ENCODE measurements at places on chromosomes 4 and X.

DNA sequence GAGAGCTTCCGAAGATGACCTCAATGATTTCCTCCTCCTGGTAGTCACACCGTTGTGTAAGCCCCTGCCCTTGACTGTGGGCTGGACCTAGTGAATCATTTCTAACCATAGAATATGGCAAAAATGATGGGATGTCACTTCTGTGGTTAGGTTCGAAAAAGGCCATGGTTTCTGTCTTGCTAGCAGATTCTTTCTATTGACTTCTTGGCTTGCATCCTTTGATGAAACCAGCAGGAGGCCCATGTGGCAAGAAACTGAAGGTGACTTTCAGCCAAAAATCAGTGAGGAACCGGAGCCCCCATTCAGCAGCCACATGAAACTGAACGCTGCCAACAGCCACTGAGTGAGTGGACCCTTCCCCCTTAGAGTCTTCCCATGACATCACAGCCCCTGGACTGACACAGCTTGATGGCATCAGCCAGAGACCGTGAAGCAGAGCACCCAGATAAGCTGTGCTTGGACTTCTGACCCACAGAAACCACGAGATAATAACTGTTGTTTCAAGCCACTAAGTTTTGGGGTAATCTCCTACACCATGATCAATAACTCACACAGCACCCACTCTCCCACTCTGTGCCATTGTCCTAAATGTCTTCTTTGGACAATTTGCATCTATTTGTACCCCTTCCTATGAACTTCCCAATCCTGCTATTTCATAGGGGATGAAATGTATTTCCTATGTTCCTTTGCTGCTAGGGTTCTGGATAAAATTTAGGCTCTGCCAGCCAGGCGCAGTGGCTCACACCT lies 148.0 kb upstream of the STX18 start:
- DNase-seq: no peak
- no peaks in the 10 kb centered on the region for H3K27me3 ChIP-seq
- H3K36me3 ChIP-seq: no peaks in the 10 kb centered on the region
- H3K27ac ChIP-seq: no peak overlapping the region

GRCh38 chr4:55318175-55319129 lies 27.6 kb upstream of the SRD5A3 start:
- no peaks in the 10 kb centered on the region for H3K27me3 ChIP-seq
- no peak overlapping the region for H3K4me3 ChIP-seq
- H3K27ac ChIP-seq: no peak overlapping the region
- DNase-seq: no peak
- H3K4me1 ChIP-seq: no peaks in the 10 kb centered on the region

- DNase-seq: no peak
- H3K27ac ChIP-seq: no peak overlapping the region
- no peaks in the 10 kb centered on the region for H3K4me1 ChIP-seq
- H3K36me3 ChIP-seq: no peaks in the 10 kb centered on the region
- H3K27me3 ChIP-seq: no peaks in the 10 kb centered on the region
Observed at GRCh38 chrX:77953302-77953701, 16.1 kb downstream of the PGAM4 start.

DNA sequence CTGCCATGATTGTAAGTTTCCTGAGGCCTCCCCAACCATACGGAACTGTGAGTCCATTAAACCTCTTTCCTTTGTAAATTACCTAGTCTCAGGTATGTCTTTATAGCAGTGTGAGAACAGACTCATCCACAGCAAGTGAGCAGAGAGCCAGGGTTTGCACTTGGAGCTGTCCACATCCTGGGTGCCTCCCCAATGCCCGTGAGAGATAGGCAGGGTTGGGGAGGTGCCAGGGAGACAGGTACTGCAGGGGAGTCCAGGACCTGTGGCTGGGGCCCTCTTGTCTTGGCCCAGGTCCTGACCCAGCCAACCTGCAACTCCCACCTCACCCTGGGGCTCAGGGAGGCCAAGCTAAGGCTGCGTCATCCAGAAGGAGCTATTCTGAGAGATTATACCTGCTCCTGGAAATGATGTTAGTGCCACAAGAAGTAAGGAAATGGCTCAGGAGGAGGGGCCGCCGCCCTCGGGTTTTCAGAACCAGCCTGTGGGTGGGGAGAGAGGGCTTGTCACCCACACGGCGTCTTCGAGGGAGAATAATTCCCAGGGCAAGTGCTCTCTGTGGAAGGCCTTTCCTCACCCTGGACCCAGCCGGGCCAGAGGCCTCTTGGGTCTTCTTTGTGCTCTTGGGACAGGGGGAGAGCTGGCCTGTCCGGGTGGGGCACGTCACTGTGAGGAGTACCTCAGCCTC lies 66.5 kb downstream of the ADRA2C start:
- no peaks in the 10 kb centered on the region for H3K27me3 ChIP-seq
- DNase-seq: no peak
- no peaks in the 10 kb centered on the region for H3K36me3 ChIP-seq
- no peak overlapping the region for H3K27ac ChIP-seq

DNA sequence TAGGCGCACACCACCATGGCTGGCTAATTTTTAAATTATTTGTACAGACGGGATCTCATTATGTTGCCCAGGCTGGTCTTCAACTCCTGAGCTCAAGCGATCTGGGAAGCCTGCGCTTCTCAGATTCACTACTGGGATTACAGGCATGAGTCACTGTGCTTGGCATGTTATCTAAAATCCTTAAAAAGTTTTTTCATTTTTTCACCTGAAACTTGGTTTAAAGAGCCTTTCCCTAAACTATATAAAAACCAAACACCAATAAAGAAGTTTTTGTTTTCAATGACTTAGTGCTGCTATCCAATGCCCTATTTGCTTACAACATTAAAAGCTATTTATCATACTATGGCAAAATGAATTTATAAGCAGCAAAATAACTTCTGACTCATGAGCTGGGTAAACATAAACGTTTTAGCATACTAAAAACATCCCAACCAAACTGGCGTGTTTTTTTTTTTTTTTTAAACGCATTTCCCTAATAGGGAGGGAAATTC lies 127.8 kb downstream of the UBE2K start:
- H3K27ac ChIP-seq: no peak overlapping the region
- no peak overlapping the region for H3K4me3 ChIP-seq
- peaks cover 36% of the 10 kb centered on the region for H3K36me3 ChIP-seq
- no peaks in the 10 kb centered on the region for H3K27me3 ChIP-seq

GRCh38 chr4:140116442-140117104 lies 37.4 kb downstream of the MAML3 start:
- DNase-seq: no peak
- H3K27ac ChIP-seq: no peak overlapping the region
- H3K4me3 ChIP-seq: no peak overlapping the region
- H3K4me1 ChIP-seq: no peaks in the 10 kb centered on the region
- H3K27me3 ChIP-seq: no peaks in the 10 kb centered on the region
- H3K36me3 ChIP-seq: no peaks in the 10 kb centered on the region

GRCh38 chr4:122710434-122711308 lies 21.8 kb upstream of the BBS12 start:
- no peak overlapping the region for H3K27ac ChIP-seq
- no peak overlapping the region for H3K4me3 ChIP-seq
- H3K27me3 ChIP-seq: no peaks in the 10 kb centered on the region
- no peaks in the 10 kb centered on the region for H3K36me3 ChIP-seq

DNA sequence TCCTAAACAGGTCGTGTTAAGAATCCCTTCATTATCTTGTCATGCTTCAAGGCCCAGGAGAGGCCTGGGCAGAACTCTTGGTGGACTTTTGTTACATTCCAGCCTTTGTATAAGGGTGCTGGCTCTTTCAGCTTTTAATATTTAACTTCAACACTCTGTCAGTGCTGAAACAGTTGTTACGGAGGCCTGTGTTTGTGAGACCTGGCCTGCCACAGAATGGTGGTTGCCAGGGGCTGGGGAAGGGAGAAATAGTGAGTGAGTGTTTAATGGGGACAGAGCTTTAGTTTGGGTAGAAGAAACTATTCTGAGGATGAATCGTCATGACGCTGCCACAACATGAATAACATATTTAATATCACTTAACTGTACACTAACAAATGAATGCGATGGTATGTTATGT lies 1027.6 kb upstream of the PRKX start:
- no peaks in the 10 kb centered on the region for H3K4me1 ChIP-seq
- H3K4me3 ChIP-seq: no peak overlapping the region
- H3K27ac ChIP-seq: no peak overlapping the region

GRCh38 chr4:85968945-85969819 lies 390.7 kb downstream of the MAPK10 start:
- H3K4me3 ChIP-seq: no peak overlapping the region
- DNase-seq: no peak
- no peaks in the 10 kb centered on the region for H3K27me3 ChIP-seq
- no peaks in the 10 kb centered on the region for H3K36me3 ChIP-seq
- no peak overlapping the region for H3K27ac ChIP-seq
- no peaks in the 10 kb centered on the region for H3K4me1 ChIP-seq

- no peaks in the 10 kb centered on the region for H3K4me1 ChIP-seq
- no peaks in the 10 kb centered on the region for H3K36me3 ChIP-seq
- no peak for DNase-seq
- no peak overlapping the region for H3K4me3 ChIP-seq
Observed at GRCh38 chr4:54897590-54897989, 227.8 kb downstream of the KDR start.

GRCh38 chr4:90171491-90171890 lies 44.3 kb downstream of the CCSER1 start:
- no peak for DNase-seq
- H3K27ac ChIP-seq: no peak overlapping the region
- no peaks in the 10 kb centered on the region for H3K27me3 ChIP-seq
- H3K4me1 ChIP-seq: no peaks in the 10 kb centered on the region
- no peak overlapping the region for H3K4me3 ChIP-seq
- H3K36me3 ChIP-seq: no peaks in the 10 kb centered on the region

DNA sequence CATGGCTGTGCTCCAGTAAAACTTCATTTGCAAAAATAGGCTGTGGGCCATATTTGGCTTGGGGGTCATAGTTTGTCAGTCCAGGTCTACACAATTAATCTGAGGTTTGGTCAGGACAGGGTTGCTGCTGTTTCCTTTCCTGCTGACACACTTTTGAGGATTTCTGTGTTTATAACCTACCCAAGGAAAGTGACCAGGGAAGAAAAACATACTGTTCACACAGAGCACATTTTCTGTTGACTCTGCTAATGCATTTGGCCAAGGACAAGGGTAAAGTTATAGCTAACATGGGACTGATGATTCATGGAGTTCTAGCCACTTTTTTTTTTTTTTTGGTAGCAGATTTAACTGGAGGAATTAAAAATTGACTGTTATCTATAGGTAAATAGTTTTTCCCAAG lies 43.9 kb upstream of the GEMIN8 start:
- H3K4me3 ChIP-seq: no peak overlapping the region
- no peak overlapping the region for H3K27ac ChIP-seq
- no peaks in the 10 kb centered on the region for H3K27me3 ChIP-seq
- no peak for DNase-seq
- no peaks in the 10 kb centered on the region for H3K4me1 ChIP-seq
- no peaks in the 10 kb centered on the region for H3K36me3 ChIP-seq

DNA sequence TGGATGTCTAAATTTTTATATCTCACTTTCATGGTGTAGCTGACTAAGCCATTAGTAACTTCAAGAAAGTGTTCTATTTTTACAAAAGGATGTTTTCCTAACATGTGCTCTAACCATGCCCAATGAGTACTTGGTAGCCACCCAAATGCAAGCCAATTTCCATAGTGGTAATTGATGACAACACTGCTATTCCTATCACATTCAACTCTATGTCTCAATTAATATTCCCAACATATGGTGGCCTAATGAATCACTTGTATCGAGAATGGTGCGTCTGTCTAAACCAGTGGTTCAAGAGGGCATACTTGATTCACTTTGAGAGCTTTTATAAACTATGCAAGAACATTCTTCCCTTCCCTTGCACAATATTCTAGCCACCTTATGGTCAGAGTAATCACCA lies 112.9 kb upstream of the GPRIN3 start:
- no peaks in the 10 kb centered on the region for H3K27me3 ChIP-seq
- H3K4me3 ChIP-seq: no peak overlapping the region
- H3K36me3 ChIP-seq: no peaks in the 10 kb centered on the region
- no peak for DNase-seq
- no peak overlapping the region for H3K27ac ChIP-seq

GRCh38 chr4:109730619-109731545 lies 1.0 kb upstream of the PLA2G12A start:
- DNase-seq: no peak
- no peaks in the 10 kb centered on the region for H3K36me3 ChIP-seq
- H3K4me1 ChIP-seq: peaks cover 9% of the 10 kb centered on the region
- no peaks in the 10 kb centered on the region for H3K27me3 ChIP-seq

DNA sequence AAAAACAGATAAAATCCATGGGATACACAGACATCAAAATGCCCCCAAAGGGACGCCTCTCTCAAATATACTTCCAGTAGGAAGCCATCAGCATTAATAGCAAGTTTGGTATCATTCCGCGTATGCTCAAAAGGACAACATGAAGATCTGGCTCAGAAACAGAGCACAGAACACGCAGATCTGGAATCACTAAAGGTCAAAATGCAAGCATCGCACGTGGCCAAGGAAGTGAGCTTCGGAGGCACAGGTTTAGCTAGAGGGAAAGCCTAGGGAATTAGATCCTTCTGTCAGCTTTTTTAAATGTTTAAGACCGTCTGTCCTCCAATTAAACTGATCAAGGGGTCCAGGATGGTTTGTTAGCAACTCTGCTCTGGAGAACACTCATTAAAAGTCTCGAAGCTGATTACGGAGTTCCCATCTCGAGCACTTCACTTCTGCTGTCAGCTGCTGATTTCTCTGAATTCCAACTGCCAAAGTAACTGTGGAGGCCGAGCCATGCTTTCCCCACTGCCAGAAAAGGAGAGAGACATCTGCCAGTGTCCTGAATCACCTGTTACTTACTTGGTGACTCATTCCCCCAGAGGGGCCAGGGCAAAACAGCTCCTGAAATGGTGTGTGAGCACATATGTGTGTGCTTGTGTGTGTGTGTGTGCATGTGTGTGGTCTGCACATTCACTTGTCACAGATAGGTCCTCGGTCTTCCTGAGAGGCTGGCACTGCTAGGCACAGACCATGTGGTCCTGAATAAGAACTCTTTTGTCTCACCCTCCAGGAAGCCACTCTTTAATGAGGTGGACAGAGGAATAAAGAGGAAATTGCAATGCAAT lies 177.7 kb upstream of the PPARGC1A start:
- no peak overlapping the region for H3K27ac ChIP-seq
- no peaks in the 10 kb centered on the region for H3K27me3 ChIP-seq
- no peak for DNase-seq
- H3K4me3 ChIP-seq: no peak overlapping the region
- no peaks in the 10 kb centered on the region for H3K4me1 ChIP-seq

DNA sequence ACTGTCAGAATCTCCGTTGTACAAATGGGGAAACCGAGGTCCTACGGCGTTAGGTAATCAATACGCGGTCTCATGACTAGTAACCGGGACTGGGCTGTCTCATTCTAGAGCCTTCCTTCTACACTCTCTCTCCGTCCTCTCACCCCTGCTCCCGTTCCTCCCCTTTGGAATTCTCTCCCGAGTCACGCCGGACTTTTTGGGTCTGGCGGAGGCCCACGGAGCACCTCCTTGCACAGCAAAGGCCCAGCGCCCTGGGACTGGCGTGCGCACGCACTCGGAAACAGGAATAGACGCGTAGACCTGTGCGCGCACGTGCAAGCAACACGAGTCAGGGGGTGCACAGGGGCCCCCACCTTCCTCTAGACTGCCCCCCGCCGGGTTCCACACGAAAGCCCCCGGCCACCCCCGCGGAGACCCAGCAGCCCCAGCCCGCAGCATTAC lies 361 bp downstream of the QDPR start:
- H3K27me3 ChIP-seq: peaks cover 3% of the 10 kb centered on the region
- peaks cover 11% of the 10 kb centered on the region for H3K4me1 ChIP-seq
- H3K36me3 ChIP-seq: no peaks in the 10 kb centered on the region
- peak; percentile 25 for DNase-seq
